Spinal cord (tissue), 10 donors: ENCODE measurements at places on chromosomes 2 and 18.

DNA sequence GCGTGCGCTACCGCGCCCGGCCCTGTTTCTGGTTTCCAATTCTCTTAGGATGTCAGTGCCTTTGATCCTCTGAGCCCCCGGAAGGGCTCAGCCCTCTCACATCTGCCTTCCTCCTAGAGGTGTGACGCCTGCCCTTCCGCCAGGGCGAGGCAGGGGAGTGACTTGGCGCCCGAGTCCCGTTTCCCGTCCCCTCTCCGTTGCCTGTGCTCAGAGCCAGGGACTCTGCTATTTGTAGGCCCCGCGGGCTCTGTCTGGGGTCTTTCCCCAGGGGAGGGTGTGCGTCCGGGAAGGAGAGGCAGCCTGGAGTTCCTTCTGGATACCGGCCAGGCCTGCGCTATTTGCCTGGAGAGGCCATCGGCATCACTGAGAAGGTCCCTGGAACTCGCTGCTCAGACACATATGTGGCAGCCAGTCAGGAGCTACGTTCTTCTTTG lies 103.7 kb upstream of the TAF1B start:
- DNase-seq: peak; percentile 39

DNA sequence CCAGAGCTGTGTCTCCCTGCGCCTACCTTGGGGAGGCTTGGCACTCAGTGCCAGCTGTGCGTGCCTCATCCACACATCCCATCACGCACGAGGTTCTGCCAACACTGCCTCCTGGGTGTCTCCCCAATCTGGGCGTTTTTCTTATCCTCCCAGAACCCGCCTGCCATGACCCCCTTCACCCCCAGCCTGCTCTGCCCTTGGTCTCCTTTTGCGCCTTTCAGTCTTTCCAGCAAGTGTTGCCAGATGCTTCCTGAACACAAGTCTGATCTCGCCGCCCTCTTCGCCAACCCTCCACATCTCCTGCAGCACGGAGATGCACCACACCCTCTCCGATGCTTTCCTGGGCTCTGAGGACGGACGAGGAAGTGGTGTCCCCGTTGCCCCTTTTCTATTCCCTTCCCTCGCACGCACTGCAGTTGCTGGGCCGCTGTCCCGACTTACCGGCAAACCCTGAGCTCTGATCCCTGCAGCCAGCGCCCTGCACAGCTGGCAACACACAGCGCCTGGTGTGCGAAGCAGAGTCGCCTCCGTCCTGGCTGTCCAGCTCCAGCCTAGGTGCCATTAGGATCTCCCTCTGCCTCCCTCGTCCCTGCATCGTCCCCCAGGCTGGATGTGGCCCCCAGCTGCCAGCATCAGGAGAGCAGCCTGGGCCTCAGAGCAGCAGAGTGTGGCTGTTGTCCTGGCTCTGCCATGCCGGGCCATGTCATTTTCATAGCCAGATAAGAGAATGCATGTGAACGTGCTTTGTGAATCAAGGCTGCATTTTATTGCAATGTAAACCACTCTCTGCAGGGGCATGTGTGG lies 22.6 kb upstream of the ALLC start:
- DNase-seq: no peak

GRCh38 chr2:172412984-172413492 lies 14.3 kb upstream of the ITGA6 start:
- DNase-seq: no peak

DNA sequence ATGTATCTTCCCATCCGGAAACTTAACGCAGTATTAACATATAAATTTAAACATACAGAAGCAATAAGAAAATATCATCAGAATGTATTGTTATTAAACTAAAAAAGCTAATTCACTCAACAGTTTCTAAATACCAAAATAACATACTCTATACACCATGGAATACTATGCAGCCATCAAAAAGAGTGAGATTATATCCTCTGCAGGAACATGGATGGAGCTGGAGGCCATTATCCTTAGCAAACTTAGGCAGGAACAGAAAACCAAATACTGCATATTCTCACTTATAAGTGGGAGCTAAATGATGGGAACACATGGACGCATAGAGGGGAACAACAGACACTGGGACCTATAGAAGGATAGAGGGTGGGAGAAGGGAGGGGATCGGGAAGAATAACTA lies 127.1 kb downstream of the CD226 start:
- DNase-seq: no peak

DNA sequence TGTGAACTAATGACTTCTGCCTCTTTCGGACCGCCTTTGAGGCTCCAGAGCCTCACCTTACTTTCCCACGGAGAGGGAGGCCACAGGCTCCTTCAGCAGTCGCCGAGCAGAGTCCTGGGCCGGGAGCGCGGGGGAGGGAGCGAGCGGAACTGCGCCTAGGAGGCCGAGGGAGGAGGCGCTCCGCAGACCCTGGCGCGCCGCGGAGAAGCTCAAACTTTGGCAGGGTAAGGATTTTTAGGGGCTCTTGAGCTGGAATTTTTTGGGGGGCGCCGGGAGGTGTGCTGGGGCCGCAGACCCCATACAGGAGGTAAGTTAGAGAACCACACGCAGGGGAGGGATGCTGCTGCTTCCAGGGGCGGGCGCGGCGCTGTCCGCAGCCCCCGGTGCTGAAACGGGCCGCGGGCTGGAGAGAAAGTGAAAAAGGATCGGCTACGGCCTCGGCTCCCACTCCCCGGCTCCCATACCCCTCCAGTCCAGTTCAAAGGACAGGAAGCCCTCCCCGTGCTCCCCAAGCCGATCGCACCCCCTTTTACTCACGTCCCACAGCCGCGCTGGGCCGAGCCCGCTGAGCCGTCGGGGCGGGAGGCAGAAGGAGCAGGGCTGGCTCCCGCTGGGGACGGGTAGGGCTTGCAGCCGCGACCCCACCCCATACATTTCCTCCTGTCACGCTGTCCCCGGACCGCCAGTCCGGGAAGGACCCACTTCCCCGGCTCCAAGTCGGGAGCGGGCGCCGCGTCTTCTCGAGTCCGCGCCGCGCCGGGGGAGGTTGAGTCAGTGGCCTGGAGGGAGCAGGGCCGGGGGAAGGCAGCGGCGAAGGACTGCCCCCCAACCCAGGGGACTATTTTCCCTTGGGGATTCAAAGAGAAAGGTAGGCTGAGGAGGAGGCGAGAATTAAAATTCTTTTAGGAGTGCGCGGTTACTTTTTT lies at the start of gene CNGA3:
CNGA3 (plus strand) TSS at position 146 of the 926 bp plus-strand sequence. CDS start 23,520 bp downstream, outside the sequence.
- peak; percentile 72 for DNase-seq

DNA sequence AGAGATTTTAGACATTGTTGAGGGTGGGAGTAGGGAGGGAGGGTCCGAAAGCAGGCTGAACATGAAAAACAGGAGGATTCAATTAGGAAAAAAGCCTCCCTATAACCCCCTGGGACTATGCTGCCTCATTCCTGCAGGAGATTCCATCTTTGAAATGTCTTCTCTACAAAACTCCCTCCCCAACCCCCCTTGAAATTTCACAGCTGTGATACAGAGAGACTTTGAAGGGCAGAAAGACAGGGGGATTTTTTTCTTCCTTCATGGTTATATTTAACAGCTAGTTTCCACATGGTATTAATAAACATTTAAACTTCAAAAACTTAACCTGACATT lies 57.6 kb downstream of the TRIB2 start:
- no peak for DNase-seq

- no peak for DNase-seq
Measured at GRCh38 chr18:67854340-67854739, 337.8 kb upstream of the DSEL start.

GRCh38 chr2:102520801-102521200 lies 47.8 kb downstream of the SLC9A4 start:
- DNase-seq: no peak

- no peak for DNase-seq
Measured at GRCh38 chr2:99910902-99911301, 231.5 kb downstream of the AFF3 start.

- no peak for DNase-seq
Measured at GRCh38 chr2:65097844-65098243, 32.1 kb downstream of the RAB1A start.

GRCh38 chr18:41537666-41538065 lies 417.4 kb upstream of the PIK3C3 start:
- DNase-seq: no peak

GRCh38 chr2:137254052-137254451 lies 488.7 kb downstream of the THSD7B start:
- no peak for DNase-seq

GRCh38 chr2:147989102-147989501 lies 31.4 kb downstream of the ORC4 start:
- DNase-seq: no peak

DNA sequence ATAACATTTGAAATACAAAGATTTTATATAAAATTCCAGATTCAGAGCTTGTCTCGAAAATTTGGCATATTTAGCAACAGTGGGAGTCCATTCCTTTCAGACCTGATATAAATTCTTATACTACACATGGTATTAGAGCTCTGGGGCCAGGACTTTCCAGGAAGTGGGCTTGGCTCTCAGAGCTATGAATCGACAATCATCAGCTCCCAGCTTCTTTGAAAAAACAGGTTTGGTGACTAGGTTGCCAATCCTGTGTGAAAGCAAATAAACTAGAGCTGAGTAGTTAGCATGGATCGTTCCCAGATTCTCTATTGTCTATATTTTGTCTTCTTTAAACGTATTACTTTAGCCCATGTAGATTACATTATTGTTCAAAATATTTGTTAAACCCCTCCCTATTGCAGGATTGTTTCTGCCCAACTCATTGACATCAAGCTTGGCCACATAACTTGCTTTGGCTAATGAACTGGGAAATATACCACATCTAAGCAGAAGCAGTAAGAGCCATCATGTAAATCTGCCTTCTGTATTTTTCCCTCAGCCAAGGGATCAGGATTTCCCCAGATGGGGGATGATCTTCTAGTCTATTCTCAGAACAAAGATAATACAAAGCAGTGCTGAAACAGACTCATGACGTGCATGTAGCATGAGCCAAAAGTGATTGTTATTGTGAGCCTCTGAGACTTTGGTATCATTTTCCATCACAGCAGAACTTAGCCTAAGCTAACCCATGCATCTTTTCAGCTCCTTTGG lies 105.4 kb downstream of the KCNH7 start:
- DNase-seq: no peak

GRCh38 chr18:6638447-6638846 lies 91.1 kb upstream of the ARHGAP28 start:
- DNase-seq: no peak

DNA sequence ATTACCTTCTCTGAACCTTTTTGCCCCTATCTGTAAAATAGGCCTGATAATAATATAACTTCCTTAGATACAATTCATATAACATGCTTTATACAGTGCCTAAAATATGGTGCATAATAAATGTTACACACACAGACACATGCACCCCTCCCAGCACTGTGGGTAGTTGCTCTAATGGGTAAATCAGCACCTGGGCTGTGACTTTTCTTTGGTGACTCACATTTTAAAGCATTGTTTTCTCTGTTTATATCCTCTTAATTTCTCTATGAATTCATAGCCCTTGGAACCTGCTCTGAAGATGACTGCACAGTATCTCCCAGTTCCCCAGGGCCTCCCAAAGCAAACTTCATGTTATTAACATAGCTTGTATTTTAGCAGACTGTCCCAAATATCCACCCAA lies 248.2 kb upstream of the TNP1 start:
- no peak for DNase-seq

GRCh38 chr2:147844697-147845410 lies at the start of gene ACVR2A:
TSS of gene ACVR2A (plus strand) at chr2:147845029. CDS start at chr2:147845153, 124 bp downstream.
- peak; percentile 53 for DNase-seq

- DNase-seq: no peak
Measured at GRCh38 chr2:239603411-239604356, 202.9 kb upstream of the HDAC4 start.

- DNase-seq: no peak
Measured at GRCh38 chr2:188919824-188920223, 54.3 kb upstream of the COL3A1 start.

- no peak for DNase-seq
Measured at GRCh38 chr18:48872234-48873145, 78.3 kb downstream of the SMAD7 start.

DNA sequence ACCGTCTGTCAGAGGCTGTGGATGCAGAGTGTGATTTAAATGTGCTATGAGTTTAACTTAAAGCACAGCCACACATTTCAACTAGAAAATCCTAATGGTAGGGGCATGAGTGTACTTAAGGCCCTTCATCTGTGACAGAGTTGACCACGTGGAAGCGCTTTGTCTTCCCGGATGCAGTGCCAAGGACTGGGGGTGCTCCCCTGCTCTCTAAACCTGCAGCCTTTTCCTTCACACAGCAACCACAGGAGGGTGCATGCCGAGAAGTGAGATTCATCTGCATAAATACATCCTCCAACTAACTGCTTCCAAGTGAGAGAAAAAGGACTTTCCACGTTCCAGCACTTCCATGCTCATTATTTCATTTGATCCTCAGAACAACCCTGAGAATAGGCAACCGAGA lies 149.6 kb downstream of the MYT1L start:
- DNase-seq: peak; percentile 75

GRCh38 chr2:214180071-214180470 lies 230.8 kb upstream of the VWC2L start:
- DNase-seq: no peak

DNA sequence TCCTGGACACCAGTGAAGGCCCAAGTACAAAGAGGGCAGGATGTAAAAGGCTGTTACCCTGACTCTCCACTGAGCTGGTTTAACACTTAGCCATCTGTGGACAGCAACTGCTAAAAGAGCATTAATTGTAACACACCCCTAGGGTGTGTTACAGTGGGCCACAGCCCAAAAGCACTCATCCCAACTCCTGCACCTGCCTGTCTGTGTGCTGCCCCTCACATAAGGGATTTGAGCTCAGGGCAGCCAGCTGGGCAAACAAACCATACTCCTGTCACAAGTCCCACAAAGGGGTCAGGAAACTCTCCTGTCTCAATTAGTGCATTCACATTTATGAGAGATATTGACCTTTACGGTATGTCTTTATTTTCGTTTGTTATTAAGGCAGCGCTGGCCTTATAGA lies 833.1 kb upstream of the NXPH2 start:
- DNase-seq: no peak

DNA sequence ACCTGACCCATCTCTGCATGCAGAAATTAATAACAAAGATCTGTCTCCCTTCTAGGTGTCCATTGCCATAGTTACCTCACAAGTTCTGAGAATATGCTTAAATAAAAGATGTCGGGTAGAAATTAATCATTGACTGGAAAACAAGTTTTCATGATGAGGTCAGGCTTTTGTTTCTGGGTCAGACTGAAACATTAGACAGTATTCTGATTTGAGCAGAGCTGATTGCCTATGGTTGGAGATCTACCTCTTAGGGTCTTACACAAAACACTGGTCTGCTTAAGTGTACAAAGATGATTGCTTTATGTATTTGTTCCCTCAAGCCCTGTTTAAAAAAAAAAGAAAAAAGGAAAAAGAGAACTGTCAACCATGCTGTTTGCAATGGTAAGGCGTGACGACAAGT lies 956.4 kb downstream of the CPS1 start:
- DNase-seq: no peak
